NCI-H187 (cell line): ENCODE measurements at places on chromosomes 1 and 21.

DNA sequence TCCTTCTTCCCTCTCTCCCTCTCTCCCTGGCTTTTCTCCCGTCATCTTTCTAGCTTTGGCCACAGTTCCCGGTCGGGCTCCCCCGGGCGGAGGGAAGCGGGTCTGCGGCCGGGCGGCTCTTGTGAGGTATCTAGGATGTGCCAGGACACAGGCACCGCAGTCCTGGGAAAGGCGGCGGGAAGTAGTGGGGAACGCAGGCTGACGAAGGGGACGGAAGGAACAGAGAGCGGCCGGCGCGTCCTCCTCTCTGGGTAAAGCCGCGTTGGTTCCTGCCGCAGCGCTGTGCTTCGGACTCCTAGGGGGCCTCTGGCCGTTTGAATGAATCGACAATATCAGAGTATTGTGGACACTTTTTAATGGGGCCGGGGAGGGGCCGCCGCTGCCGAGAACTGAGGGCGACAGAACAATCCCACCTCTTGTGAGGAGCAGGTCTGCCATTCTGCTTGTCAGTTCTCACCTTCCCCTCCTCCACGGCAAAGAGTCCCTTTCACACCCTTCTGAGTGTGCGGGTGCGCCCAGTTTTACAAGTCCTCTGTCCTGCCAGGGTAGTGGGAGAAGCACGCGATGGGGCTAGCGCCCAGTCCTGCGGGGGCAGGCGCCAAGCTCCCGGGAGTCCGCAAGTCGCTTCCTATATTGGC lies 1.2 kb upstream of the LHX9 start:
- DNase-seq, result no peak

- no peak for DNase-seq
Measured at GRCh38 chr1:206967096-206967849, 3.0 kb downstream of the FCAMR start.

GRCh38 chr1:19009882-19010321 lies 53.4 kb upstream of the IFFO2 start:
- DNase-seq, result no peak

GRCh38 chr1:20227704-20228103 lies 41.4 kb upstream of the PLA2G2C start:
- no peak for DNase-seq

GRCh38 chr1:73784026-73784425 lies 413.9 kb downstream of the LRRIQ3 start:
- no peak for DNase-seq

DNA sequence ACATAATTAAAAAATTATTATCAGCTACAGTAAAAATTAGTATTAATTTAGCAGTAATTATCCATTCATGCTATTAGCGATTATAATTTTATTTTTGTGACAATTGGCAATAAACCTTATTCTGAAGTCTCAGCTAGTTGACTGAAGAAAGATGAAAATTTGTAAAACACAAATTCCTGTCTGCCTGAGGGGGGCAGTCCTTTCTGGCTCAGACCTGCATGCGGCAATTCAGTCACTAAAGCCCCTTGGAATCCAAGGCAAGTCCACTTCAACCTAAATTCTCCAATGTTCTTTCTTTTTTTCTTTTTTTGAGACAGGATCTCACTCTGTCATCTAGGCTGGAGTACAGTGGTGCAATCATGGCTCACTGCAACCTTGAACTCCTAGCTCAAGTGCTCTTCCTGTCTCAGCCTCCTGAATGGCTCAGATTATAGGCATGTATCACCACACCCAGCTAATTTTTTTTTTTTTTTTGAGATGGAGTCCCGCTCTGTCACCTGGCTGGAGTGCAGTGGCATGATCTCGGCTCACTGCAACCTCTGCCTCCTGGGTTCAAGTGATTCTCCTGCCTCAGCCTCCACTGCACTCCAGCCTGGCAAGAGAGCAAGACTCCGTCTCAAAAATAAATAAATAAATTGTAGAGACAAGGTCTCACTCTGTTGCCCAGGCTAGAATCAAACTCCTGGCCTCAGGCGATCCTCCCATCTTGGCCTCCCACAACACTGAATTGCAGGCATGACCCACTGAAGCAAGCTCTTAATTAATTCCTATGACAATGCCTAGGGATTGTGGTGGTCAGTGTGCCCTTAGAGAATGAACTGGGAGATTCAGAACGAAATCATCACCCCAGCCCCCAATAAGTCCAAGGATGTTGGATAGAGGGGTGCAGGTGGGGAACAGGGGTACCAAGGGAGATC lies 24.2 kb upstream of the ITPKB start:
- no peak for DNase-seq
